Thyroid gland (tissue), 4 donors: ENCODE measurements at places on chromosomes 2 and 18.

- DNase-seq: no peak
These were observed 93.7 kb downstream of the TMEM17 start for GRCh38 chr2:62412347-62412742.

DNA sequence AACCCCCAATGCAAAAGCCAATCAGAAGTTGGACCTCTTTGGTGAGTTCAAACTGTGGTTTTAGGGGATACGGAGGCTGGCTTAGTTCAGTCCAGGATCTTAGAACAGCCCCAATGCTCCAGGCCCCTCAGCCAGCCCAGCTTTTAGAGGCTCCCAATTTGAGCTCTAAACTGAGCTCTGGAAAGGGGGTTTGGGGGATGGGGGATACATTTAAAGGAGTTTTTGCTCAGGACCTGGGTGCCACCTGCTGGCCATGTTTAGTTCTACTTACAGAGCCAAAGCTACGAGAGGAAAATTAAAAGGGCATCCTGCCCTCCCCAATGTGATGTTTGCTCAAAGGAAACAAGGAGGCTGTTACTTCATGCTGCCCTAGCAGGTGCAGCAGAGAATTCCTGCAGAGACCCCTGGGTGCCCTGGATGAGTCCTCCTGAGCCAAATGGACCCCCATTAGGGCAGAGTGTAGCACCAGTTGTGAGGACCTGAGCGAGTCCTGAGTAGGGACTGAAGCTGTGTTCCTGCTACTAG lies 15.9 kb upstream of the TMEM214 start:
- peak; percentile 72 for DNase-seq

DNA sequence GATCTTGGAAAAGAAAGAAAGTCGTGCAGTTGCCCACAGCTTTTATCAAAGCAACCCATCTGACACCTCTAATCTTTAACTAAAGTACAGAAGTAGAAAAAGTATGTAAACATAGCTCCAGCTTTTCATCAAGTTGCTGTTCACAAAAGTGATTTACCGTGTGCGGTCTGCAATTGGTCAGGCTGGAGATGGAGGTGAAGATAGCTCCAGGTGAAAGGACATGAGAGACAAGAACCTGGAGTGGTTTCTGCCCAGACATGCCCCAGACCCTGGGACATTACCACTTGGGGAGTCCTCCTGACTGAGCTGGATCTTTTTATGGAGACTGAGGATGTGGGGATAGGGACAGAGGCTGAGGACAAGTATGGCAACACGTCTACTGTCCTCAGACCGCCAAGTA lies 82.7 kb downstream of the LAMA1 start:
- no peak for DNase-seq

GRCh38 chr2:232659359-232659758 lies 26.0 kb downstream of the EFHD1 start:
- DNase-seq: no peak

DNA sequence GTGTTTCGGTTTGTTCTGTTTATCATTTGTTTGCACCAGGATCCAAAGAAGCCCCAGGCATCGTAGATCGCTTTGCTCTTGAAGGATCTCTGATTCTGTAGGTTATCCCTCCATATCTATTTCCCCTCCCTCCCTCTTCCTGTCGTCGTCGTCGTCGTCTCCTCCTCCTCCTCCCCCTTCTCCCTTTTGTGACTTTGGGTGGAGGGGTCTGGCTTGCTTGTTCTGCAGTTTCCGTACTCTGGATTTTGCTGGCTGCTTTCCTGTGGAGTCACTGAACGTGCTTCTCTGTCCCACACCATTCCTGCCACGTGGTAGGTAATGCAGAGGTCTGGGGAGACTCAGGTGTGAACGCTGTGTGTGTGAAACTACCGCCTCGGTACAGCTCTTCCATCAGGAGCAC lies 225.0 kb downstream of the LDLRAD4 start:
- DNase-seq: no peak

DNA sequence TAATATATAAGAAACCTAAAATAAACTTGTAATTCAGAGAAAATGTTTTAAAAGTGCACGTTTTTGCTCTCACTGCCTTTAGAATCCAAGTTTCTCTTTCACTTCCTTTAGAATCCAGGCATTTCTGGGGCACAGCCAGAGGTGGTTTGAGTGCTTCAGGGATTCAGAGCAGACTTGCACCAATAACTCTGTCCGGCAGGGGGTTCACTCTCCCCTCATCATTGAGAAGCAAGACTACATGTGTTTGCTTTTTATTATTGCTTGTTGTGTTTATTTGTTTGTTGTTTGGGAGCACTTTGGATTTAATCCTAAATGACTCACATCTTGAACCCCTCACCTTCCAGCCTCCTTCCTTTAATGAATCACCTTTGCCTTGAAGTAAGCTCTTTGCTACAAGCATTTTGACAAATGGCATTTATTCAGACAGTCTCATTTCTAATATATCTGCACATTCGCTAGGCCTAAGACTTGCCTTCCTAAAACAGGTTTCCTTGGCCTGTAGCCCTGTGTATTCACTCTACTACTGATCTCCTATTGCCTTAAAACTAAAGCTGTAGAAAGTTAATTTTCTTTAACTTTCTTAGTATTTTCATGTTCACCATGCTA lies 233.5 kb upstream of the ATP5MC3 start:
- peak; percentile 73 for DNase-seq

DNA sequence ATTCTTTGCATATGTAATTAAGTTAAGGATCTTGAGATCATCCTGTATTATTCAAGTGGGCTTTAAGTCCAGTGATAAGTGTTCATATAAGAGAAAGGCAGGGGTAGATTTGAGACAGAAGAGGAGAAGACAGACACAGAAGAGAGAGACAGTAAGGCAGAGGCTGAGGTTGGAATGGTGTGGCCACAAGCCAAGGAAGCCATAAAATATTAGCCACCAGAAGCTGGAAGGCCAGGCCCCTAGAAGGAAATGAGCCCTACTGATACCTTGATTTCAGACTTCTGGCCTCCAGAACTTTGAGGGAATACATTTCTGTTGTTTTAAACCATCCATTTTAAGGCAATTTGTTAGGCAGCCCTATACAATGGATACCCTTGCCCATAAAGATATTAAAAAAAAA lies 66.9 kb upstream of the DLX2 start:
- no peak for DNase-seq

- DNase-seq: no peak
These were observed 9.5 kb upstream of the TNFAIP6 start for GRCh38 chr2:151347906-151348305.

GRCh38 chr2:132883430-132883829 lies 213.4 kb upstream of the LYPD1 start:
- no peak for DNase-seq

- DNase-seq: no peak
These were observed 40.0 kb downstream of the MERTK start for GRCh38 chr2:111938392-111938791.
